Tibial nerve (tissue), 4 donors: ENCODE measurements at places on chromosomes 4 and X.

GRCh38 chr4:1638272-1638598 is 45.9 kb downstream of the FAM53A start:
- DNase-seq: no peak

- no peak for DNase-seq
These were observed 47.5 kb downstream of the ATG4A start for GRCh38 chrX:108138814-108139702.

GRCh38 chr4:2598511-2599303 is 62.3 kb downstream of the FAM193A start:
- DNase-seq: no peak

- no peak for DNase-seq
These were observed 163.2 kb downstream of the FRAS1 start for GRCh38 chr4:78220283-78220682.

DNA sequence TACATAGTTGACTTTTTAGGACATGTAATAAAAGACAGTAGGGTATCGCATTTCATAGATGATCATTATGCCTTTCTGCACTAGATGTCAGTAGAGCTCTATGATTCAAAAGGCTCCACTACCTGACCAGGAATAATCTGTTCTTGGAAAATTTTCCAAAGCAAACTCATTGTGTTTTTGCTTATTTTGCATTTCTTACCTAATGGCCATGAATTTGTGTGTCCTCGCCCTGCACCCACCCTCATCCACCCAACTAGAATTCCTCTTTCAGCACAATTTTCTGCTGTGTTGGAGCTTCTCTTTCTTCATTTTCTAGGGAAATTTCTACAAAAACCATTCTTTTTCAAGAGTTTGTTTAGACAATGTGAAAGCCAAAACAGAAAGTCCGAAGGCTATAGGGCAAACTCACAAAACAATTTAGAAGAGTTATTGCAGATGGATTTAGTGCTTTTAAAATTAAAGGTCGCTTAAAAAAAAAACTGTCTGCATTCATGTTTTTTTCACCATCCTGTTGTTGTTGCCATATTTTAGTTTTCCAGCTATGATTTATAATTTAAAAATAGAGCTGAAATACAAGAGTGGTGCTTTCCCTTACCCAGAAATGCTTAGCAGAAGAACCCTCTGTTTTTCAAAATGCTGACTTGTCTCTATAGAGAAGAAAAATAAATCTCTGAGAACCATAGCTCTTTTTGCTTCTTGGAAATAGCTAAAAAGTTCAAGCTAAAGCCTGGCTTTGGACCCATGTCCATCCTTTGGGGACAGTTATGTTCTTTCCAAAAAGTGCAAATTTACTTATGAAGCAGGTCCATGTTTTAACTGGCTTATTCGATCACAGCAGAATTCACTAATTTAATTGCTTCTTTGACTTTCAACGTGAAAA is 183.7 kb downstream of the SPATA18 start:
- no peak for DNase-seq

- DNase-seq: no peak
These were observed 68.4 kb upstream of the MID1IP1 start for GRCh38 chrX:38732866-38733265.

GRCh38 chr4:163707873-163708272 is 213.4 kb downstream of the TMA16 start:
- DNase-seq: no peak

GRCh38 chrX:124211312-124211942 is 121.0 kb upstream of the TEX13D start:
- no peak for DNase-seq

DNA sequence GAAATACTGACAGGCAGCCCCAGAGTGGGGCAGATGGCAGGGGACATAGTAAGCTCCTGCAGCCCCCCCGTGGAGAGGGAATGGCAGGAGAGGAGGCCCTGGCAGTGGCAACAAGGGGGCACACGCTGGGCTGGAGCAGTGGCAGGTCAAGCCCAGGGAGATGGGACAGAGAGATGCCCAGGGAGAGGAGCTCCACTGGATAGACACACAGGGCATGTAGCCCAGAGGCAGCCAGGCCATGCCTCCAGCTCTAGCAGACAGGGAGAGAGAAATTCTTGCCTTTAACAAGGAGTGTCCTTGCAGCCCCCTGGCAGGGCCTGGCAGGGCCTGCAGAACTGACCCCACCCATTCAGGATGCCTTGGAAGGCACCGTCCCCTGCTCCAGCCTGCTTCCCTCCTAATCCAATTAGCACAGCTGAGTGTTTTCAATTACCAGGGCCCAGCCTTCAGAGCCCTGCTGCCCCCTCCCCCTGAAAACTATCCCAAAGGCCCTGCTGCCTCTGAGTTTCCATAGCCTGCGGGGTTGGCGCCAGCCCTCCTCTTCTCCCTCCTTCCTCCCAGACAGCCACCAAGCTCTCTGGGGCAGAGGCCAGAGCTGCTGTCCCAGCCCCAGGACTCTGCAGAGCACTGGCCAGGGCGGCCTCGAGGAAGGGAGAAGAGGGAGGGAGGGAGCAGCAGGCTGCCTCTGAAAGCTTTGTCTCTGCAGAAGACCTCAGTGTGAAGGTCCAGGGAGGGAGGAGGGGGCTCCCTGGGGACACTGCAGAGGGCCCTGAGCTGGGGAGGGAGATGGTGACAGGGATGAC is 12.5 kb downstream of the L1CAM start:
- no peak for DNase-seq

- no peak for DNase-seq
These were observed 3.2 kb upstream of the KLHL34 start for GRCh38 chrX:21661316-21661715.

GRCh38 chrX:47179221-47179927 is 14.3 kb upstream of the UBA1 start:
- DNase-seq: no peak

DNA sequence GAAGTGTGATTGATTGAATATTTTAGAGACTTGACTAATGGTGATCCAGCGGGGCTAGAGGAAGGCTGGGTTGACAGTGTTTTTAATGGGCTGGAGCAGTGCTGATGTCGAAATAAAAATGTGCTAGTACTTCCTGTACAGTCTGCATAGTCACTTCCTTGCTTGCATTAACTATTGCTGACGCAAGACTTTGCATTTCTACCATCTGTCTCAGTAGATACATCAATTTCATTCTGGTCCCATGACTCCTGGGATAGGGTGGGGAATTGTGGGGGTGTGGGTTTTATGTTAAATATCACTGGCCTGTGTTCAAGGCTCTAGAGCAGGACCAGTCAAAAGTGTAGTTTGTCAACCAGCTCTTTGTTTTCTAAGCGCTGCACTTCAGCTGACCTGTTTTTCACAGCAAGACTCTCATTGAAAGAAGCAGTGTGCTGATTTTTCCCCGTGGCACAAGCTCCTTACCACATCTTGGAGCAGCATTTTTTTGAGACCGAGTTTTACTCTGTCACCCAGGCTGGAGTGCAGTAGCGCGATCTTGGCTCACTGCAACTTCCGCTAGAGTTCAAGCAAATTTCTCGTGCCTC is 35.2 kb upstream of the PHEX start:
- peak; percentile 9 for DNase-seq

- no peak for DNase-seq
These were observed 48.6 kb downstream of the ASB9 start for GRCh38 chrX:15221321-15221720.

- no peak for DNase-seq
These were observed 170.0 kb downstream of the SMIM20 start for GRCh38 chr4:26083987-26084386.

DNA sequence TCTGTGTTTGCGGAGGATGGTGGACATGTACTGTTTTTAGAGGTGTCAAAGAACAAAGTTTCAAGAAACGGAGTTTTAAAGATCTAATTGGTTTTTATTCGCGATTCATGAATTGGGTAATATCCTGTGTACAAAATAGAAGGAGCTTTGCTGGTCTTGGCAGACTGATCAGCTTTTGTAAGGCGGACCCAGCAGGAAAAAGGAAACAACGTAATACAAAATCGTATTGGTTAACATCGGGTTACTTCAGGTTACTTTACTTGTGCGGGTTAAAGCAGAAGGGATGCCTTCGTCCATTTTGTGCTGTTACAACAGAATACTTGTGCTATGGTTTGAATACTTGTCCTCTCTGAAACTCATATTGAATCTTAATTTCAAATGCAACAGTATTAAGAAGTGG is 11.4 kb upstream of the NYX start:
- DNase-seq: no peak

- DNase-seq: no peak
These were observed 18.8 kb downstream of the L1CAM start for GRCh38 chrX:153867139-153867538.

GRCh38 chr4:86778175-86778574 is 71.0 kb downstream of the SLC10A6 start:
- no peak for DNase-seq

GRCh38 chr4:6307230-6307629 is 37.6 kb downstream of the WFS1 start:
- DNase-seq: no peak
